ENCODE measurements at places on chromosomes 11 and 22. TPM values are rescaled to one million over a fixed set of nuclear protein-coding genes. Genes with fewer than 3 reads are reported as not detected.

GRCh38 chr11:72970557-72971118 lies 156.4 kb downstream of the ATG16L2 start:
- no peaks in the 10 kb centered on the region for H3K4me1 ChIP-seq
- H3K36me3 ChIP-seq: no peaks in the 10 kb centered on the region
- no peaks in the 10 kb centered on the region for H3K27me3 ChIP-seq
- H3K27ac ChIP-seq: no peak overlapping the region
- no peak overlapping the region for H3K4me3 ChIP-seq

DNA sequence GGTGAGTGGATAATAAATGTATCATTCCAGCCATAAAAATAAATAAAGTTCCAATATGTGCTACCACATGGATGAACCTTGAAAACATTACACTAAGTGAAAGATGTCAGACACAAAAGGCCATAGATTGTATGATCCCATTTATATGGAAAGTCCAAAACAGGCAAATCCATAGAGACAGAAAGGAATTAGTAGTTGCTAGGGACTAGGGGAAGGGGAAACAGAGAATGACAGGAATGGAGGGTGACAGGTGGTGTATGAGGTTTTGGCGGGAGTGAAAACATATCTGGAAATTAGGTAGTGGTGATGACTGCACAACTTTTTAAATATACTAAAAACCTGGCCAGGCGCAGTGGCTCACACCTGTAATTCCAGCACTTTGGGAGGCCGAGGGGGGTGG lies 15.2 kb upstream of the CARD10 start:
- H3K36me3 ChIP-seq: no peaks in the 10 kb centered on the region
- no peak overlapping the region for H3K27ac ChIP-seq
- H3K27me3 ChIP-seq: no peaks in the 10 kb centered on the region
- peaks cover 11% of the 10 kb centered on the region for H3K4me1 ChIP-seq
- DNase-seq: no peak
- no peak overlapping the region for H3K4me3 ChIP-seq

DNA sequence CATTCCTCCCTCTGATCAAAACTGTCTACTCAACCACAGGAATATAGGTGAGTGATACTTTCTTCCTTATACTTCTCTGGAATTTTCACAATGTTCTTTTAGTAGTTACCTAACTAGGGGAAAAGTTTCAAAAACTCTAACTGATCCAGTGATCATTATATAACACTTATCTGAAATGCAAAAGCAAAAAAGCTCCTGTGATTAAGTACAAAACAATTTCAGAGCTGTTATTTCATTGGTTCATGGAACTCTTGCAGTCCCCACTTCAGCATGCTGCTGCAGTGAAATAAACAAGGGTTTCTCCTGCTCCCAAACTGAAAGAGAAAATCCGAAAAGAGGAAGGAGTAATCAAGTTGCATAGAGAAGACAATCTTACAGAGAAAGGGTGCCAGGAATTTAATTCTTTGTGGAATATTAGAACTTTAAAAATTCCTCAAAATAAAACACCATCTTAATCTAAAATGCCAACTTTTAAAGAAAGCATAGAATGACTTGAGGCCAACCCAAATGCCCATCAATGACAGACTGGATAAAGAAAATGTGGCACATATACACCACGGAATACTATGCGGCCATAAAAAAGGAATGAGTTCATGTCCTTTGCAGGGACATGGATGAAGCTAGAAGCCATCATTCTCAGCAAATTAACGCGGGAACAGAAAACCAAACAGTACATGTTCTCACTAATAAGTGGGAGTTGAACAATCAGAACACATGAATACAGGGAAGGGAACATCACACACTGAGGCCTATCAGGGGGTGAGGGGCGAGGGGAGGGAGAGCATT lies 20.3 kb downstream of the PPP2R1B start:
- no peak overlapping the region for H3K4me3 ChIP-seq
- no peaks in the 10 kb centered on the region for H3K4me1 ChIP-seq
- peak overlapping the region; percentile 70 for H3K27ac ChIP-seq
- H3K27me3 ChIP-seq: no peaks in the 10 kb centered on the region
- peaks cover 23% of the 10 kb centered on the region for H3K36me3 ChIP-seq
- no peak for DNase-seq

DNA sequence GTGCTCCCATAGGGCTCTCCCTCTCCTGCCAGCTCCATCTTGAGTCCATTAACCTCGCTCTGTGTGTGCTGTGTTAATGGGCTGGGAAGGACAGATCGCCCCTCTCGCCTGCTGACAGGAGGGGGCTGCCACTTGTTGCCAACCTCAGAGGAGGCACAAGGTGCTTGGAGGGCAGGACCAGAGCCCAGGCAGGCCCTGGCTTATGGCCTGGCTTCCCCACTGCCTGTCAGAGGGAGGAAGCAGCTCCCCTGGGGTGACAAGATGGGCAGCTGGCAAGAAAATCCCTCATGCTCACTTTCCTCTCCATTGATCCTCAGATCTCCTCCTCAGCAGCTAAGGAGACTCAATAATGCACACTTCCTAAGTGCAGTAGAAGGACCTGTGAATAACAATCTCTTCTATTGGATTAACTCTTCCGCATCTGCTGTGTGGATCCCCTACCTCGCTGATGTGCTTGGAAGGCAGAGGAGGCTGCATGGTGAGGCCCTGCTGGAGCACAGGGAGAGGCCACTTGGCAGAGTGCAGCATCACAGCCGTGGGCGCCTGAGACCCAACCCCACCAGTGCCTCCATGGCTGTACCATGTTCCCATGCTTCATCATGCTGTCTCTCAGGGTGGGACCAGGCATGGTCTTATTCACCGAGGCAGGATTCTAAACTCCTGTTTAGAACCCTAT lies 70.3 kb downstream of the TRIM29 start:
- H3K4me3 ChIP-seq: no peak overlapping the region
- no peaks in the 10 kb centered on the region for H3K27me3 ChIP-seq
- H3K4me1 ChIP-seq: no peaks in the 10 kb centered on the region

DNA sequence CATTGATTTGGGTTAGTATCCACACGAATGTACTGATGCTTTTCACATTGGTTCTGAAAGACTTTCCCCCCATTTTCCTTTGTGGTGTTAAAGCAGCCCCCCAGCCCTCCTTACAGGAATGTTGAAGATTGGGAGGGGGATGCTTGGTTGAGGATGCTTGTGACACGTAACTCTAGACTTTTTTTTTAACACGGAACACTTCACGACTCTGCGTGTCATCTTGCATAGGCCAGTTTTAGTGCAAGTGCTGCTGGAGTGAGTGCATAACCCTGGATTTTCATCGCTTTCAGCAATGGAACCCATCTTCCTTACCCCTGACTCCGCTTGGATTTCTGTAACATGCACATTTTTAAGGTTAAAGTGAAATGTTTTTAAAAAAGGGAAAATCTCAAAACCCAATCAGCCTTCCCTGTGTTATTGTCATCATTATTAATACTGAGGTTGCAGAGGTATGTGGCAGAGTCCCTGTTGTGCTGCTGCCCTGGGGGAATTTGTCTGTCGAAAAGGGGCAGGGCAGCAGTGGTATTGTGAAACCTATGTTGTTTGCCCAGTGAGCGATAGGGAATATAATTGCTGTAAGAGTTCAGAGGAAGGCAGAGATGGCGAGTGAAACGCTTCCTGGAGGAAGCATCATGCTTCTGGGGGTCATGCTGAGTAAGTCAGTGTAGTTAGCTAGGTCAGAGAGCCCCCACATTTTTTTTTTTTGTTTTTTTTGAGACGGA lies 12.1 kb downstream of the CECR2 start:
- H3K4me1 ChIP-seq: peaks cover 7% of the 10 kb centered on the region
- DNase-seq: no peak
- no peak overlapping the region for H3K4me3 ChIP-seq
- H3K36me3 ChIP-seq: no peaks in the 10 kb centered on the region
- no peaks in the 10 kb centered on the region for H3K27me3 ChIP-seq

Gene BMAL1
- 52.6 TPM for total RNA-seq

Gene KRTAP5-8
- 0.49 TPM for total RNA-seq

Gene TENM4
- total RNA-seq: 156 TPM

Gene TSPAN18
- total RNA-seq: 7.8 TPM

Gene OVOL1
- 1.1 TPM for total RNA-seq

Gene SCARF2
- total RNA-seq: 14.4 TPM

Gene FXYD6
- 143 TPM for total RNA-seq

Gene MISFA
- 5.7 TPM for total RNA-seq

All from thyroid gland (tissue), 4 donors.